Hepatic stellate cell (primary cell): ENCODE measurements at places on chromosomes 1 and 21.

- peak; percentile 19 for DNase-seq
These were observed 189.4 kb upstream of the PALMD start for GRCh38 chr1:99456536-99456935.

GRCh38 chr1:19392221-19392620 is 80.1 kb downstream of the SLC66A1 start:
- DNase-seq = no peak

DNA sequence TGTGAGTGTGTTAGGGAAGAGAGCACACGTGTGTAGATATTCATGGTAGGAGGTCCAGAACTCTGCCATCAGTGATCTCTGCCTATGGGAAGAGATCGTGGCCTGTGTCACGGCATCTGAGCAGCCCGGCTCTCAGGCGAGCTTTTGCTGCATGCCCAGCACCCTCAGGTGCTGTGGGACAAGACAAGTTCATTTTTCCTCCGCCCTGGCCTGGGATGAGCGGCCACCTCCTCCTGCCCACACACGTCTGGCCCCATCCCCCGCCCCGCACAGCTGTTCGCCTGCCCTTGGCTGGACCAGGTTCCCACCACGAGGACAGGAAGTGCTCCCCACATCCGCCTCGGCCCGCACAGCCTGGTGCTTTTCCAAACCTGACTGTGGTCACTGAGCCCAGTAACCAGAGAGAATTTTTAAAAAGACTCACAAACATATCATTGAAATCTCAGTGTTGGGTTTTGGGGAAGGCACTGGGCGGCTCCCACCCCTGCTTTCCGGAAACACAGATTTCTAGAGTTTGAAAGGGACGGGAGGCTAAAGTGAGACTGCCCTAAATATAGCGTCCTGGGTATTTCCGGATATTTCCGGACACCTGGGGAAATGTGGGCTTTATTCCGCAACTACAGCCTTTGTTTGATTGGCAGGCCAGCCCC is 18.0 kb downstream of the BMP8A start:
- DNase-seq = no peak

DNA sequence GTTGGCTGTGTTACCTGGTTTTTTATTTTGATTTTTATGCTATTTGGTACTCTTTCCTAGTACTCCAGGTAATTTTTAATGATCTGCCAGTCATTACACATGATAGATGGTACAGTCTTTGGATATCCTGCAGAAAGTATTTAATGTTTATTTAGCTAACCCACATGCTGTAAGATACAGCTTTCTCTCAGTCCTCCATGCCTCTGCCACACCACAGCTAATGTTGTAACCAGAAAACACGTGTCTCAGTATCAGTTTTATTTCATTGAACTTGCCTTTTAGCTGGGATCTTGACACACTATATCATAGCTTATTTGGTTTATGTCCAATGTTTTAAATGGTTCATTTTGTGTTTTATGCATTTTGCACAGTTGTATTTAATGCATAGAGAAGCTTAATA is 1648.4 kb downstream of the KCNT2 start:
- DNase-seq = no peak

DNA sequence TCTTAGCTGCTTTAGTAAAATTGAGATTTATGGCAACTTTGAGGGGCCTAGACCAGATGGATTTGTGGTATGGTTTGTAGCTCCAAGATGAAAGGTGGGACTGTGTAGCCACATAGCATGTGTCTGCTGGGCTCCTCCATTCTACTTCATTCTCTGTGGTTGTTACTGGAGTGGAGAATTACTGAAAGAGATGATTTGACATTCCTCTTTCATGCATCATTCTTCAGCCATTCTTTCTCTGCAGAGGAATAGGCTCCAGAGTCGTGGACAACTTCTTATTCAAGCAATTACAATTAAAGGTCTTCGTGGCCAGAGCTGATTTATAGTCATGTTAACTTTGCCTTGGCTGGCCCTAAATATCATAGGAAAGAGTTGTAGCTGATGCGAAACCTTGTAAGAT is 328.9 kb downstream of the PAPPA2 start:
- DNase-seq = no peak

DNA sequence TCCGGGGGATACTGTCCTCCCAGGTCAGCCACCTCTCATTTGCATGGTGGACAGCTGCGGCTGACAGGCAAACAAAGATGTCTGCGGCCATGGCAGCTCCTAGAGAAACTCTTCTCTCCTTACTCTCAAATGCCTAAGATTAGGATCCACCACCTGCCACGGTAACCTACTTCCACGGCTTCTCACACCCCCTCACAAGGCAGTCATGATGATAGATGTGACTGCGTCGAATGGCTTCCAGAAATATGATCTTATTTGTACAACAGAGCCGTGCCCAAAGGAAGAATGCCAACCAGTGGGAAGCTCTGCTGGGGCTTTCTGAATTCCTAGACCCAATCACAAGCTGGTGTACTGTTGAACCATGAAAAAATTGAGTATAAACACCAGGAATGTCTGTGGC is 73.4 kb downstream of the BACE2 start:
- no peak for DNase-seq

GRCh38 chr1:233662575-233663304 is 48.8 kb downstream of the KCNK1 start:
- no peak for DNase-seq

- no peak for DNase-seq
These were observed 20.9 kb upstream of the TARBP1 start for GRCh38 chr1:234499943-234500245.

DNA sequence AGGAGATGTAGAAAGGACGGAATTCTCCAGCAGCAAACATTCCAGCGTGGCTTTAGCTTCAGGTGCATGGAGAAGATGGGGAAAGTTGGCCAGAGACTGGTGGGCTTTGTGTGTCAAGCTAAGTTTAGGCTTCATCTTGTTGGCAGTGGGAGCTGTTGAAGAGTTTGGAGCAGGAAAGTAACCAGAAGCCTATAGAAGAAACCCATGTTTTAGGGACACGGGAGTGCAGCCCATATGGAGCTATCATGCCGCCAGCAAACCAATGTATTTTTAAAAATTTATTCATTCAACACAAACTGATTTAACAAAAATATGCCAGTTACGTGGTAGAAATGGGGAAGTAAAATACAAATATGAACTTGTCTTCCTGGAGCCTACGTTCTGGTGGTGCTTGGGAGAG is 53.7 kb downstream of the ACTL8 start:
- DNase-seq = no peak
